ENCODE measurements at places on chromosomes 3 and 15. TPM values are rescaled to one million over a fixed set of nuclear protein-coding genes. Genes with fewer than 3 reads are reported as not detected.
A peak's percentile ranks its signal among the peaks of the same experiment; 100 is the strongest.

- no peak for DNase-seq
Observed at GRCh38 chr3:150342896-150343467, 65.1 kb upstream of the TSC22D2 start.

DNA sequence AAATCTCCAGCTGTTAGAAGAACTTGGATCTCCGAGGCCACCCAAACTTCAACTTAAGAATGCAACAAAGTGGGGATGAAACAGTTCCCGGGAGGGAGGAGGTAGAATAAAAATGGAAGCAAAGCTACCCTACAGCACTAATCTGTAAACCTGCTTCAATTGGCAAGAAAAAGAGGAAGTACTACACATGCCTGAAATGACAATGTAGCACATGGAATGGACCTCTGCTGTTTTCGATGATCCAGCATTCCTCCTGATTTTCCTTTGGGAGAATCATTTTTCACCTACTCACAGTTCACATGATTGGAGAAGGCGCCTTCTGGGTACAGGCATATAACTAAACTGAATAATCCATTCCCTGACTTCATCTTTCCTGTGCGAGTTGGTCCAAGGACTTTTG is 1081.5 kb downstream of the FHIT start:
- DNase-seq, result no peak

GRCh38 chr15:74540161-74540760 is 759 bp upstream of the ARID3B start:
- DNase-seq, result no peak

- no peak for DNase-seq
Observed at GRCh38 chr3:147336543-147337278, 69.6 kb downstream of the ZIC4 start.

- DNase-seq, result no peak
Observed at GRCh38 chr15:82111918-82112317, 66.1 kb upstream of the MEX3B start.

GRCh38 chr3:56133423-56133822 is 334.8 kb downstream of the ERC2 start:
- DNase-seq, result no peak

GRCh38 chr15:85408270-85408746 is 27.9 kb downstream of the AKAP13 start:
- no peak for DNase-seq

GRCh38 chr15:61227269-61227949 is 1.7 kb downstream of the RORA start:
- DNase-seq, result no peak

DNA sequence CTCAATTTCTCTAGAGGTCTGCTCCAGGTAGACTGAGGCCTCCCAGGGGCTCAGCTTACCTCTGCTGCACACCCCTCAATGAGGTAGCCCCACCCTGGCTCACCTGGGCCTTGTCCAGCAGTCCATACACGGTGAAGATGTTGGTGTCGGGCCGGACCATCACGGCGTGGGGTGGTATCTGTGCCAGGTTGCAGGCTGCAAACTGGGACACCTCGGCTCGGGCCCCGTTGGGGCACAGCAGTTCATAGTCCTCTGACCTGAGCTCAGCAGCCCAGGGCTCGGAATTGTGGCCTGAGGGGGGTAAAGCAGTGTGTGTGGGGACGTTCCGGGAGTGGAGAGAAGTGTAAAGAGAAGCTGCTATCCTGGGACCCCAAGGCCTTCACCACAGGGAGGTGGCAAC is 23.2 kb downstream of the MELTF start:
- no peak for DNase-seq

- DNase-seq, result no peak
Observed at GRCh38 chr3:5583920-5584319, 396.4 kb downstream of the EDEM1 start.

DNA sequence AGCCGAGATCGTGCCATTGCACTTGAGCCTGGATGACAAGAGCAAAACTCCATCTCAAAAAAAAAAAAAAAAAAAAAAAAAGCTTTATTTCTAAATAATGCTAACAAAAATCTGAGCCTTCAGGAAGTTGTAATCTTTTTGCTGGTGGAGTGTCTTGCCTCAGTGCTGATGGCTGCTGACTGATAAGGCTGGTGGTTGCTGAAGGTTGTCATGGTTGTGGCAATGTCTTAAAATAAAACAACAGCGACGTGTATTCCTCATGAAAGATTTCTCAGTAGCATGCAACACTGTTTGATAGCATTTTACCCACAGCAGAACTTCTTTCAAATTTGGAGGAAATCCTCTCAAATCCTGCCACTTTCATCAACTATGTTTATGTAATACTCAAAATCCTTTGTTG is 77.4 kb upstream of the PTPRG start:
- DNase-seq, result no peak

DNA sequence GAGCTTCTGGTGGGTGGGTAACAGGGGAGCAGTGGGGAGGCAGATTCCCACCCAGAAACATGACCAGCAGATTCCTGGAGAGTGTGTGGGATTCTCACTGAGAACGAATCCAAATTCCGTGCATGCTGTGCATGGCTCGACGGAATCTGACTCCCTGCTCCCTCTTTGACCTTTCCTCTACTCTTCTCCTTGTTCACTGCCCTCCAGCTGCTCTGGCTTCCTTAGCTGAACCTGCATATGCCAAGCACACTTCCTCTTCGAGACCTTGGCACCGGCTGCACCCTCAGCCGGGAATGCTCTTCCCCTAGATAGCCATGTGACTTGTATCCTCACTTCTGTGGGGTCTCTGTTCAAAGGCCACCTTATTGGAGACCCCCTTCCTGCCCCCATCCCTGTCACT is 6.3 kb downstream of the INSYN1 start:
- DNase-seq, result no peak

GRCh38 chr3:127951276-127951675 is 36.2 kb downstream of the KBTBD12 start:
- DNase-seq, result no peak

DNA sequence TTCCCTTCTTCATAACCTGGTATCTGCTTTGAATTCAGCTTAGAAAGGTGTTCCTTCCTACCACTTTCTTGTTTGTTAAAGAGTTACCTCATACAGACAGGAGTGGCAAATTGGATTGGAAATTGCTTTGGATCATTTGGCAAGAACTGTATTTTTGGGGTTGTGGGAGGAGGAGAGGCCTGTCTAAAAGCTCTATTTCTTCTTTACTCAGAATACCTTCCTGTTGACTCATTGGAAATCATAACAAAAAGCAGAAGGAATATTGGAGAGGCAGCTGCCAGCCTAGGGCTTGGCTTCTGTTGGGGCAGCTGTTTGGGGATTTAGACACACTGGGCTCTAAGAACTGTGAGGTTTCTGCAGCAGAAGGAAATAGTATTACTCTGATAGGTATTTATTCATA is 14.2 kb downstream of the IQGAP1 start:
- DNase-seq, result peak; percentile 86

DNA sequence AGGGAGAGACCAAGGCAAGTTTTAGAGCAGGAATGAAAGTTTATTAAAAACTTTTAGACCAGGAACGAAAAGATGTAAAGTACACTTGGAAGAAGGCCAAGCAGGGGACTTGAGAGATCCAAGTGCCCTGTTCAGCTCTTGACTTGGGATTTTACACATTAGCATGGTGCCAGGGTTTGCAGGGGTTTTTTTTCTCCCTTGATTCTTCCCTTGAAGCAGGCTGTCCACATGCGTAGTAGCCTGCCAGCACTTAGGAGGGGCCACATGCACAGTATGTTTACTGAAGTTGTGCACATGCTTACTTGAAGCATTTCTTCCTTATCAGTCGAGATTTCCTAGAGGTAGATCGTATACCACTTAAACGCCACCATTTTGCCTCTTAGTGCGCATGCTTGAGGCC is 277.5 kb upstream of the AGTR1 start:
- no peak for DNase-seq

DNA sequence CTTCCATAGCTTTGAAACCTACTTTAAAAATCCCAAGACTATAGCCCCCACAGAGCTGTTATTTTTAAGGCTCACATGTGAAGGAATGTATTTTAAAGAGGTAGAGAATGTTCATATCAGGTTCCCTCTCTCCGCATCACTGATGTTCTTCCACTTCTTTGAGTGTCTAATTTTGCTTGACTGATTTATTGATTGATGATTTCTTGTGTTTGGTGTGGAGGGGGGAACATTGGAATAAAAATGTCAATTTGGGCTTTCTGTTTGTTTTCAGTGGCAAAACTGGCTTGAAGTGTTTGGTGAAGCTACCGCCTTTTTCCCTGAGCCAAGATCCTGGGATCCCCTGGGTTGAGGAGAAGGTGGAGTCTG is 2.7 kb upstream of the TMEM212 start:
- DNase-seq, result no peak

DNA sequence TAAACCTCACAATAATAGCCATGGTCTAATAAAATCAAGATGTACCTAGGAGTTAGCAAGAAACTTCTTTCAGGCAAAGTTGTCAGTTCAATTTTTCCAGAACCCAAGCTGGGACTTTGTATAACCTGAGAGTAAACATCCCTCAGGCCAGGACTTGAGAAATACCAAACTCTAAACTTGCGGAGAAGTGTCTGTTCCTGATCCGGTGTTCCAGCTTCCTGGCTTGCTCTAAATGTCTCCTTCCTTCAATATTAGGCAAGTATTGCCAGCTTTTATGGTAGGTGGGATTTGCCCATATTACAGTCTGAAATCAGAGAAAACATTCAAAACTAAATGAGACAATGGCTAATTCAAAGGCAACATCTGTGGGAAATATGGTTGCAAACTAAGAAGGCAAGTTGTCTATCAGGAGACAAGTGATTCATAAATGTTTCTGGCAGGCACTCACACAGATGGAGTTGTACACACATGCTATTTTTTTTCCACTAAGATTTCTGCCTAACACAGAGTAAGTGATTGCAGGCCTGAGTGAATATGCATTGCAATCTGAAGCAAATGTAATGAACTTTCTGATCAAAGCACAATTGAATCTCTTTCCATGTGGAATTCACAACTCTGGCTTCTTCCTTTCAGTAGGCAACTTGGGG is 88.3 kb upstream of the COL8A1 start:
- no peak for DNase-seq

DNA sequence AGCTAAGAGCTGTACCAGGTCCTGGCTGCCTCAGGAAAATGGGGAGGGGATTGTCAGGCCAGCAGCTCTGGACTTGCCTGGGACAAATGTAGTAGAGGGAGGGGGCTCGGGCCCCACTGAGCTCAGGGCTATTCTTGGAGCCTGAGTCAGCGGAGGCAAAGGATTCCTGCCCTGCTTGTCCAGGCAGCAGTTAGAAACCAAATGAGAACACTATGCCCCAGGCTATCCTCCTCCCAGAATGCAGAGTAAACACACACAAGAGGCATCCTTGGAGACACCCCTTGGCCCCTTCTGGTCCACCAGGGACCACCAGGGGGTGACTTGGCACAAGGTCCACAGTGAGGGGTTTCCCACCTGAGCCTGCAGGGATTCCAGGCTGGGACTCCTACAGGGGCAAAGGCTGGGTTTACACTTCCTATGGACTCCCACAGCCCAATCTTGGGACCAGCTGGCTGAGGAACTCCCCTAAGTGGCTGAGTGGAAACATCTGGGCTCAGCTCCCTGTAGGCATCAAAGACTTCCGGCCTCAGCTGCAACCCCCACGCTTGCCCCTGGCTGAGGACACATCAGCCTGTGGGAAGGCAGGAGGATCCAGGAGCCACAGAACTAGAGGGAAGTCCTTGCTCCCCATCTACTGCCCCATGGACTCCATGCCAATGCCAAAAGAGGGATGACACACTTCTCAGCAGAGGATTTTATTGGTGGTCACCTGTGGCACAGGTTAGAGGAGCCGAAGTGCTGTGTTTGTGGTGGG is 3.4 kb upstream of the COL7A1 start:
- DNase-seq, result peak; percentile 69

- DNase-seq, result no peak
Observed at GRCh38 chr15:67548862-67549651, 6.6 kb downstream of the MAP2K5 start.

- DNase-seq, result peak; percentile 83
Observed at GRCh38 chr15:100902436-100903167, 16.6 kb upstream of the LRRK1 start.

DNA sequence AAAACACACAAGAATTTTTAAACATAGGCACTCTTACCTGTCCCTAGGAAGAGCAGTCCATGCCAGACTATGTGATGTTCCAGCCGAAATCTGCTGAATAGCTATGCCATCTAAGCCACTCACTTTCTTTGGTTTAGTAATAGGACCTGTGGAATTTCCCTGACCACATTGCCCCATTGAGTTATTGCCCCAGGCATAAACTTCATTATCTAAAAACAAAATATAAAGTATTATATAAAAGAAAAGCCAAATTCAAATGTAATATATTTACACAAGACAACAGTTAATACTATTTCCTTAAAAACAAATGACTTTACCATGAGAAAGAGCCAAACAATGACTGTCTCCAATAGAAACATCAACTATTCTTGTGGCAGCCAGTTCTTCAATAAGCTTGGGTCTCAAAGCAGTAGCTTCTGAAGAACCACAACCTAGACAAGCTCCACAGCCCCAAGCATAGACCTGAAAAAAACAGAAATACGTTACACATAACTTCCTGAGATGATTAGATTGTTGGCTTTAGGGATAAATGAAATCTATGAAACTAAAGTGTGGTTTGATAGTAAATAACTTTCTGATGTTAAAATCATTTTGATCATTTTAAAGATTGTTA is 84.3 kb downstream of the HERC1 start:
- DNase-seq, result no peak

GRCh38 chr3:64332459-64333350 is 107.4 kb upstream of the PRICKLE2 start:
- no peak for DNase-seq

DNA sequence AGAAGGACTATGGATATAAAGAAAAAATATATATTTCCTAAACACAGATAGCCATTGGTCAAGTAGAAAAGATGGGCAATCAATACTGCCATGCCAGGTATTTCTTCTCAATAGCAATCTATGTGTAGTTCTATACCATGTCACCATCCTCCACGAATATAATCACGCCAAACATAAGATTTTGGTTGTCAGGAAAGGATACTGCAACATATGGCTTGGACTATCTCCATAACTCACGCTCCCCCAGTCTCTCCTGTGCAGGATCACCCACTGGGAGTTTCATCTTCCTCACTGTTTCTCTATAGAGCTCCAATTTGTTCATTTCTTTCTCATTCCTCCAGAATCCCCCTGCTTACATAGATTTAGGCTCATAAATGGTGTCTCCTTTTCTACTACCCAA is 462.9 kb upstream of the KCNMB2 start:
- DNase-seq, result no peak

- no peak for DNase-seq
Observed at GRCh38 chr3:58608648-58609047, 31.5 kb upstream of the FAM107A start.

FBXL2 gene
- total RNA-seq, result 2.0 TPM

GHRL gene
- total RNA-seq, result not detected

TF gene
- total RNA-seq, result not detected

UBXN7 gene
- total RNA-seq, result 10.5 TPM

SPTBN5 gene
- 0.63 TPM for total RNA-seq

CYP8B1 gene
- not detected for total RNA-seq

GOLGA8S gene
- 0.33 TPM for total RNA-seq

CKMT1B gene
- not detected for total RNA-seq

NRROS gene
- total RNA-seq, result 4.8 TPM

WDR72 gene
- 0.08 TPM for total RNA-seq

P2RY14 gene
- 3.6 TPM for total RNA-seq

PLS1 gene
- total RNA-seq, result 2.3 TPM

IL17RE gene
- total RNA-seq, result 2.6 TPM

DUOXA2 gene
- not detected for total RNA-seq

ZPLD1 gene
- not detected for total RNA-seq
